ENCODE measurements at places on chromosomes 3 and 15. TPM values are rescaled to one million over a fixed set of nuclear protein-coding genes. Genes with fewer than 3 reads are reported as not detected.

DNA sequence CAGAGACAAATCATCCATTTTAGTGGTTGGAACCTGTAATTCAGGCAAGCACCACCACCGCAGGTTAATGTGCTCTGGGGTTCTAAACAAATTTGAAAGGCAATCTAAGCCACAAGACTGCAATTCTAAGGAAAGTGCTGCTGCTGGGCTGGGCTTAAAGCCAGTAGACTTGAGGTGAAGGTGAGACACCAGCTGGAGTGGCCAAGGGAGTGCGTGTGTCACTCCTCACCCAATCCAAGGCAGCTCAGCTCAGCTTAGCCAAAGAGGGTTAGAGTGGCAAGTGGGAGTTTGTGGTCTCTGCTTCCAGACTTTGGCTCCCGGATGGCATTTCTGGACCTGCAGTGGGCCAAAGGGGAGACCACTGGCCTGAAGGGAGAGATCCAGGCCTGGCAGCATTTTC, 1655.6 kb downstream of the SI start:
- H3K36me3 ChIP-seq, result no peaks in the 10 kb centered on the region
- H3K4me3 ChIP-seq, result no peak overlapping the region
- H3K4me1 ChIP-seq, result no peaks in the 10 kb centered on the region
- no peaks in the 10 kb centered on the region for H3K27me3 ChIP-seq
- H3K27ac ChIP-seq, result no peak overlapping the region
- no peak for DNase-seq

GRCh38 chr3:139128803-139129202, 84.1 kb upstream of the PRR23C start:
- H3K36me3 ChIP-seq, result no peaks in the 10 kb centered on the region
- H3K27ac ChIP-seq, result no peak overlapping the region

CHRFAM7A gene
- not detected for total RNA-seq

GRCh38 chr15:67009576-67010569, 55.5 kb upstream of the SMAD3 start:
- H3K27me3 ChIP-seq, result no peaks in the 10 kb centered on the region
- H3K36me3 ChIP-seq, result no peaks in the 10 kb centered on the region
- no peak overlapping the region for H3K27ac ChIP-seq

DNA sequence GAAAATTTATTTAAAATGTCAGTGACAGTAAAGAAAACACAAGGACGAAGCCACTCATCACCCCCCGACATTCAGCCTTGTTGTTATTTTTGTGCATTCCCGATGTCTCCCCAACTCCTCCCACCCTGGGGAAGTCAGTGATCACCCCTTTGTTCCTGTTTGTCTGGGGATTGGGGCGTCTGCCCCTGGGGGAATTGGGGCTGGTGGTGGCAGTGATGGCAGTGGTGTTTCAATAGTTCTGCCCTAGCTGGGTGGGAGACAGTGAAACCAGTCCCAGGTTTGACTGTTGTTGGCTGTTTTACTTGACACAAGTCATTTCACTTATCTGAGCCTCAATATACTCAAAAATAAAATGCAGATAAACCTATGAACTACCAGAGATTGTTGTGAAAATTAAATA, 33.5 kb downstream of the IRAK2 start:
- peak overlapping the region; percentile 96 for H3K27ac ChIP-seq
- H3K4me3 ChIP-seq, result no peak overlapping the region
- DNase-seq, result no peak
- peaks cover 82% of the 10 kb centered on the region for H3K4me1 ChIP-seq

- no peaks in the 10 kb centered on the region for H3K27me3 ChIP-seq
- no peak overlapping the region for H3K27ac ChIP-seq
- H3K4me1 ChIP-seq, result 0 out of 2 replicates have a peak, but pooled peaks cover 5% of the 10 kb centered on the region
- H3K4me3 ChIP-seq, result no peak overlapping the region
- DNase-seq, result no peak
Observed at GRCh38 chr3:182121401-182121800, 409.7 kb downstream of the SOX2 start.

SLC28A2 gene
- not detected for total RNA-seq

DNA sequence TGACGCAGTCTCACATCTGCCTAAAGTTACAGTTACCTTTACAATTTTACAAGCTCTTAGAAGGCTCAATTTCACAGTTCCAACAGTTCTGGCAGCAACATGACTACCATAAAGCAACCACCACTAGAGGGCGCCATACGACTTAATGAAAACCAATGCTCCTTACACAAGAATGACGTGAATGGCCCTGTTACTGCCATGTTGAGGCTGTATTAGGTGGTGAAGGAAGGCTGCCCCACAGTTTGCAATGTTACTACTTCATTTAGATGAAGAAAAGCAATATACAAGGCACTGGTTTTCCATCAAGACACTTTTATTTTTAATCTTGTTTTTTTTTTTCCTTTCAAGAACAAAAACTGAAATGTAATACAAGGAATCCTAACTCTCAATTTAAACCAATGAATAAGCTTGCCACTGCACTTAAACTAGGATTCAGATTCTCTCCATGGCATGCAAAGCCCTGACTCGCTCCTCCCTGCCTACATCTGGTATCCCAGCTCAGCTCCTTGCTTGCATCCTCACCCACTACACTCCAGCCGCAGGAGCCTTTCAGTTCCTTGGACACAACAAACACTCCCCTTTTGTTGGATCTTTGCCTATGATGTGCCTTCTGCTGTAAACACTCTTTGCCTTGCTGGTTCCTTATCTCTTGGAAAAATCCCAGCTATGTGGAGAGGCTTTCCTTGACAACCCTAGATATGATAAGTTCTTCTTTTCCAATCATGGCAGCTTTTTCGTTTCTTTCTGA, 270.7 kb downstream of the GBE1 start:
- no peaks in the 10 kb centered on the region for H3K27me3 ChIP-seq
- no peaks in the 10 kb centered on the region for H3K36me3 ChIP-seq
- H3K4me1 ChIP-seq, result no peaks in the 10 kb centered on the region
- no peak overlapping the region for H3K27ac ChIP-seq
- peak; percentile 56 for DNase-seq
- no peak overlapping the region for H3K4me3 ChIP-seq

GRCh38 chr15:84773716-84774115, 25.3 kb downstream of the ZNF592 start:
- H3K27me3 ChIP-seq, result no peaks in the 10 kb centered on the region
- H3K27ac ChIP-seq, result no peak overlapping the region
- no peak overlapping the region for H3K4me3 ChIP-seq
- DNase-seq, result no peak

TAGLN3 gene
- total RNA-seq, result not detected

GRCh38 chr3:71166339-71167240, 416.9 kb downstream of the FOXP1 start:
- H3K27ac ChIP-seq, result no peak overlapping the region
- no peaks in the 10 kb centered on the region for H3K36me3 ChIP-seq
- no peak for DNase-seq
- no peak overlapping the region for H3K4me3 ChIP-seq

MST1R gene
- total RNA-seq, result 98.3 TPM

GRCh38 chr15:68518785-68519430, 59.9 kb upstream of the CORO2B start:
- H3K27ac ChIP-seq, result no peak overlapping the region
- H3K36me3 ChIP-seq, result no peaks in the 10 kb centered on the region
- DNase-seq, result no peak
- H3K4me3 ChIP-seq, result no peak overlapping the region

SERPINI1 gene
- 2.4 TPM for total RNA-seq

Measured in PC-9 (cell line).